Astrocyte (in vitro differentiated cells and primary cell): ENCODE measurements at places on chromosomes 16 and 17.

DNA sequence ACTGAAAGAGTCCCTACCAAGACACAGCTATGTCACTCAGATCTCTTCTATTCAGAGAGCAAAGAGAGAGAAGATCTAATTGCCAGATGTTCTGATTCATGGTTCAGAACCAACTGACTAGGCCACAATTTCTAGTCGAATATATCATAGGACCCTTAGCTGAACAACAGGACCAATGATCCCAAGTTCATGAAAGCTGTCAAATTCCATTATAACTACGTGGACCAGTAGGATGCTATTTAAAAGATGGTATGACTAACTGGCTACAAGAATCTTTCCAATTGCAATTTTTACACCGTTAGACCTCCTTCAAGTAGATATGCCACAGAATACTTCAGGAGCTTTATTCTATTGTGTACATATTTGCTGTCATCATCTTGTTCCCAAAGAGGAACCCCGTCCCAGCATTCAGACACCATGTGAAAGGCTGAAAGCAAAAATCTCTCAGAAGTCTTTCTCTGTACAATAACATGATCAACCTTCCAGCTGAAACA lies 26.0 kb downstream of the DCUN1D3 start:
- DNase-seq, result peak; percentile 59

- no peak for DNase-seq
These were observed 17.0 kb upstream of the WDR45B start for GRCh38 chr17:82665217-82665616.

DNA sequence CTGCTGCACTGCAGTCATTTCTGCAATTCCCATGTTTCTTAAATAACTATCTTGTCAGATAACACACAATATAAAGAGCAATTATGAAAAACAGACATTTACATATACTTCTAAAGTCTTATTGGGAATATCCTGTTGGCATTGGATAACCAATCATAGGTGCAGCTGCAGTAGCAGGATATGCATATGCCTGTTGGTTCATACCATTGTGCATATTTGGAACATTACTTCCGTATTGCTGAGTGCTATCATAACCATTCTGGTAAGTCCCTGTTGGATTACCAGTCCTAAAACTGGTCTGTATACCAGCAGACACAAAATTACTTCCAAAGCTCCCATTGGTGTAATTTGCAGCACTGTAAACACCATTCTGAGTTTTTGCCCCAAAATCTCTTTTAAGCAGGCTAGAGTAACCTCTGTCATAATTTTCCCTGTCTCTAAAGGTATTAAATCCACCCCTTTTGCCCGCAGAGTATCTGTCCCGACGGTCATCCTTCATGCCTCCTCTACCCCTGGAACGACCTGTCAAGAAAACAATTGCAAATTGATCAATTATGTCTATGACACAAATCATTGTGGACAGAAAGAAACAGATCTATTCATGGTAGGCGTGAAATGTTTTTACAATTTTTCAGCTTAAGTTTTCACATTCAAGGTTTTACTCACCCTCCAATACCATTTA lies 3.1 kb upstream of the POLG2 start:
- DNase-seq, result peak; percentile 47

- DNase-seq, result no peak
These were observed 71.5 kb downstream of the RGS9 start for GRCh38 chr17:65208717-65209116.

GRCh38 chr17:15334266-15334665 lies 7.1 kb downstream of the TEKT3 start:
- DNase-seq, result no peak

DNA sequence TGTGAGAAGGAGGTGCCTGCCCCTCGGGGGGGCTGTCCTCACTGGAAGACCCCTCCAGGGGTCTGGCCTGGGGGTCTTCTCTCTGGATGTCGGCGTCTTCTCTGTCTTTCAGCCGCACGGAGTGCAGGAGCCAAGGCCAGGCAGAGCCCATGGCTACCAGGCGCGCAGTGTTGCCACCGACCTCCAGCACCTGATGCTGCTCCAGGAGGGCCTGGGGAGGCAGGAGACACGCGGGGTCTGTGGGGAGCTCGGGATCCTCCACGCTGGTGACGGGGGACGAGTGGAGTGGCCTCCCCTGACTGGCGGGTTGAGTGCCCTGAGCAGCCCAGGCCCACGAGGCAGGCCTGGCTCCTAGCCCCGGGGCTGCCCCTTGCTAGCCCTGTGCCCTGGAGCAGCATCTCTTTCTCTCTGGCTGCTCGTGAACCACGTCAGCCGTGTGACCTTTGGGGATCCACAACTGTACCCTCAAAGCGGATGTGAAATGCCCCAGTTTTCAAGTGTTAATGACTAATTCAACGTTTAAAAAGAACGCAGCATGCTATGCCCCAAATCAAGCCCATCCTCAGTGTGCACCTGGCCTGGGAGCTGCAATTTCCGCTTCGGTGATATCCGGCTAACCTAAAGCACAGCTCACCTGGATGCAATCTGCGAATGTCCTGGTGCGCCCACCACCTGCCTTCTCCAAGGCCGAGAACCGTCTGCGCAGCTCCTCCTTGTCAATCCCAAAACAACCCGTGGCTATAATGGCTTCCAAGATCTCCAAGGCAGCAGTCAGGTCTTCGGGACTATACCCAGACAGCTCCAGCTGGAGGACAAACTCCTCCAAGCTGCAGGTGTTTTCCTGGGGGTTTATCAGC lies 62.9 kb downstream of the IL21R start:
- no peak for DNase-seq

DNA sequence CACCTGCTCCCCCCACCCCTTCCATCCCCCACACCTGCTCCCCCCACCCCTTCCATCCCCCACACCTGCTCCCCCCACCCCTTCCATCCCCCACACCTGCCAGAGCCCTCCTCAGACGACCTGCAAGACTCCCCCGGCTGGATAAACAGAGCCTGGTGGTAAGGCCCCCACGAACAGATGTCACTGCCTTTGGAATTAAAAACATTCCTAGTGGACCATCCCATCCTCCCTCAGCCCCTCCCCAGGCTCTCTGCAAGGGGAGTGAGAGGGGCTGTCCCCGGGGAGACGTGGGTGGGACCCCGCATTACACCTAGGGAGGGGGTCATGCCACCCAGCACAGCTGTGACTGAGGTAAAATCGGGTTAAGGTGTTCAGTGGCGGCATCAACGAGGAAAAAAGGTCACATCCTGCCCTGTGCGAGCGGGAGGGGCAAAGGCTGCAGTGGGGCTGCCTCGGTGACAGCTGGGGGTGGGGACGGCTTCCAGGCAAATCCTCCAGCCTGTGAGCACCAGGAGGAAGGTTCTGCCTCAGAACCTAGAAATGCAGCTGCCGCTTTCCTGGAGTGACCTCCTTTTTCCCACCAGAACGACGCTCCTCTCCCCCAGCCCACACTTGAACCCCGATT lies 38.7 kb downstream of the TIMM22 start:
- DNase-seq, result no peak

- DNase-seq, result no peak
These were observed 56.0 kb downstream of the MRM1 start for GRCh38 chr17:36657390-36657762.

- DNase-seq, result no peak
These were observed 38.4 kb downstream of the HIC1 start for GRCh38 chr17:2093349-2093748.

GRCh38 chr16:16007743-16008111 lies 58.3 kb downstream of the ABCC1 start:
- DNase-seq, result no peak

GRCh38 chr17:77372444-77373298 lies 231.9 kb downstream of the SEC14L1 start:
- peak; percentile 62 for DNase-seq

DNA sequence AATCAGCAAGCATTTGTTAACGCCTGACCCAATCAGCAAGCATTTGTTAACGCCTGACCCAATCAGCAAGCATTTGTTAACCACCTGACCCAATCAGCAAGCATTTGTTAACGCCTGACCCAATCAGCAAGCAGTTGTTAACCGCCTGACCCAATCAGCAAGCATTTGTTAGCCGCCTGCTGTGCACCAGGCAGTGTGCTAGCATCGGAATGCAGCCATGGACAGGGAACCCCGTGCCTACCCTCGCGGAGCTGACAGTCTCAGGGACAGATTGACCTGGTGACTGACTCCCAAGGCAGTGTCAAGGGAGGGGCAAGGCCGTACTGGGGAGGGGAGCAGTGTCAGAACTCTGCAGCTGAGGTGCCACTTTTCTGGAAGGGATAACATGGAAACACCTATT lies 66.9 kb downstream of the ABR start:
- DNase-seq, result no peak

DNA sequence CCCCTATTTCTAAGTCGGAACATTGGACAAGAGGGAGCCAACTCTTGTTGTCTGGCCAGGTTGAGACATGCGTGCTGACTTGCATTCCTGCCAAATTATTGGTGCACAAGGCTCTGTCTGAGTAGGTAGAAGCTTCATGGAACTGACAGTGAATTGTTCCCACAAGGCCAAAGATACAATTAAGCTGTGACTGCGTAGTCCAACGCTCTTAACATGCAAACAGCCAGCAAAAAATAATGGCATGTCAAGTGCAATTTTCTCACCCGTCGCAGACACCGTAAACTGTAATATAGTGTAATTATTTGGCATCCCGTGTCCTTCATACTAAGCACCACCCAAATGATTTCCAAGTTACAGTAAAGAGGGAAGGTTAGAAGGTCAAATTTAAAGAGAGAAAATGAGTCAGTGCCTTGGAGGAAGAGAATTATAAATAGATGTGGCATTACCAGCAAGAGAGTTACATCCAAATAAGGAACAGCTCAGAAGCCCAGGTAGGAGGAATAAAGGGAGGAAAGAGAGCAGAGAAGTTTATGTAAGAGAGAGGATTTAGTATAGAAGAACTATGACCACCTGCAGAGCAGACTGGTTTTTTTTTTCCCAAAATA lies 21.8 kb downstream of the CDH8 start:
- DNase-seq, result no peak

GRCh38 chr17:67386965-67387551 lies 10.0 kb downstream of the PITPNC1 start:
- peak; percentile 10 for DNase-seq

DNA sequence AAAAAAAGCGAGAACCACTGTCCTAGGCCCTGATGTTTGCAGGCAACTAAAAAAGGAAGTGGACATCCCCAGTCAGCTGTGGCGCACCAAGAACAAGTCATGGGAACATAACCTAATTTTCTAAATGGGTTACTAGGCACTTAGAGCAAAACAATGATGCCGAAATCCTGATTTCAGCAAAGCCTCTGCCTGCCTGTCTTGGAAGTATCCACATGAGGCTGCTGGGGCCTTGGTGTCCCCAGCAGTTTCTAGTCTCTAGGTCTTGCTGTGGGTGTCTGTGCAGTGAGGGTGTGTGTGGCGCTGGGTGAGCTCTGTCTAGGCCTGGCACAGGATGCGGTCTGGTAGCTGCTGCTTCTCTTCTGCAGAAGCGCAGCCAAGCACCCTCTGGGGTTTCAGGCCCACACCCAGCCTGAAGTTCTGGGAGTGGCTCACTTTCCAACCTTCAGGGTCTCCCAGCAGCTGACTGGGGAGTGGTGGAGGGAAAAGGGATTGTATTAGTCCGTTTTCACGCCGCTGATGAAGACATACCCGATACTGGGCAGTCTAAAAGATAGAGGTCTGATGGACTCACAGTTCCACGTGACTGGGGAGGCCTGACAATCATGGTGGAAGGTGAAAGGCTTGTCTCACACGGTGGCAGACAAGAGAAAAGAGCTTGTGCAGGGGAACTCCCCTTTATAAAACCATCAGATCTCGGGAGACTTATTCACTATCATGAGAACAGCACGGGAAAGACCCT lies 21.1 kb downstream of the STH start:
- no peak for DNase-seq

- DNase-seq, result no peak
These were observed 12.2 kb upstream of the CXCL16 start for GRCh38 chr17:4751932-4752331.

GRCh38 chr16:46731691-46732555 lies 16.2 kb downstream of the MYLK3 start:
- no peak for DNase-seq

GRCh38 chr17:42414704-42415409 lies 8.2 kb downstream of the CAVIN1 start:
- no peak for DNase-seq

GRCh38 chr17:36937959-36938565 lies 787 bp downstream of the LHX1 start:
- DNase-seq, result peak; percentile 25

DNA sequence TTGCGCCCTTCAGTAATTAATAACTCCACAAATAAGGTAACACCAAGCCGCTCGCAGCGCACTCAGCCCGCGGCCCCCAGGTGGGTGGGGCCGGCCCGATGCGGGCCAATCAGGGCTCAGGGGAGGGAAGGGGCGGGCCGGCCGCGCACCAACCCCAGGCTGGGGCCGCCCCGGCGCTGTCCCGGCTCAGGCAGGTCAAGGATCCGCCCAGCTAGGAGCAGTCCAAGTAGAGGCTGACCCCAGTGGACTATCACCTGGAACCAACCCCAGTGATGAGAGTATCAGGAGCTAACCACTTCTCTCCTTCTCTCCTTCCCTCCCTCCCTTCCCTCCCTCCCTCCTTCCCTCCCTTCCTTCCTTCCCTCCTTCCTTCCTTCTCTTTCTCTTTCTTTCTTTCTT lies 110.8 kb downstream of the C16orf78 start:
- no peak for DNase-seq

GRCh38 chr17:57505841-57506773 lies 239.0 kb downstream of the CCDC182 start:
- DNase-seq, result no peak

DNA sequence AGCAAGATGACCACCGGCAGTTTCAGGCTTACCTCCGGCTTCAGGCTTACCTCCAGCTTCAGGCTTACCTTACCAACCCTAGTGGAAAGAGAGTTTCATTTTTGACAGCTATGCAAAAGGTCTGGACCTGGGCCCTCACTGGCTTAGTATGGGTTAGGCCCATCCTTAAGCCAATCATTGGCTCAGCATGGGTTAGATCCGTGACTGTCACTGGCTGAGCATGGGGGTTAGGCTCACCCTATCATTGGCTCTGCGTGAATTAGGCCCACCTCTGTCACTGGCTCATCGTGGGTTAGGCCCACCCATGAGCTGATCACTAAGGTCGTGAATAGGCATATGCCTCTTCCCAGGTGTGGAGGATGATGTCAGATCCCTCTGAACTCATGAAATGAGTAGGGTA lies 8.1 kb downstream of the NDE1 start:
- no peak for DNase-seq

GRCh38 chr17:76716839-76717215 lies 6.1 kb upstream of the MXRA7 start:
- DNase-seq, result peak; percentile 95

- no peak for DNase-seq
These were observed 25.6 kb upstream of the USP7 start for GRCh38 chr16:8989099-8989878.

DNA sequence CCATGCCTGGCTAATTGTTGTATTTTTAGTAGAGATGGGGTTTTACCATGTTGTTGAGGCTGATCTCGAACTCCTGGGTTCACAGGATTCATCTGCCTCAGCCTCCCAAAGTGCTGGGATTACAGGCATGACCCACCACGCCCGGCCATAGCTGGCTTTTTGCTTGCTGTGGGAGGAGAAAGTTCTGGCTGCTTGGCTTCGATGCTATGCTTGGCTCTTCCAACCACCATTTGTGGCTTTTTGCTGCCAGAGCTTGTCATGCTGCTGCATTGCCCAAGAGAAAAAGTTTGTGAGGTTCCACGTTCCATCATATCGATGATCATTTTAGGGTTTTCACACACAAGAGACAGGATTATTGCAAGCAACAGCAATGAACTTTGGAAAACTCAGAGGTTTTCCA lies 16.2 kb downstream of the BMERB1 start:
- DNase-seq, result no peak

- peak; percentile 99 for DNase-seq
These were observed 25.8 kb downstream of the ASIC2 start for GRCh38 chr17:33267271-33267790.

- DNase-seq, result no peak
These were observed 7.1 kb upstream of the ORAI3 start for GRCh38 chr16:30941600-30942425.

GRCh38 chr16:70688246-70688742 lies 2.4 kb upstream of the MTSS2 start:
- DNase-seq, result peak; percentile 16
